Endothelial cell (in vitro differentiated cells): ENCODE measurements at places on chromosomes 5 and 9.

DNA sequence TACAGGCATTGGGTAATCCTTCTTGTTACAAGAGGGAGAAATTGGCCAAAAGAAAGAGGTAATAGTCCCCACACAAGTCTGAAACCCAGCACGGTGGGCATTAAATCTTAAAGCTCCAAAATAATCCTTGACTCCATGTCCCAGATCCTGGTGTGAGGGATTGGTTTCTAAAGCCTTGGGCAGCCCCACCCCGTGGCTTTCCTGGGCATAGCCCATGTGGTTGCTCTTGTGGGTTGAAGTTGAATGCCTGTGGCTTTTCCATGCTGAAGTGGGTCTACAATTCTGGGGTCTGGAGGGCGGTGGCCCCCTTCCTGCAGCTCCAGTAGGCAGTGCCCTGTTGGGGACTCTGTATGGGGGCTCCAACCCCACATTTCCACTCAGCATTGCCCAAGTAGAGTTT, 91.8 kb upstream of the LARP1 start:
- no peak for DNase-seq

DNA sequence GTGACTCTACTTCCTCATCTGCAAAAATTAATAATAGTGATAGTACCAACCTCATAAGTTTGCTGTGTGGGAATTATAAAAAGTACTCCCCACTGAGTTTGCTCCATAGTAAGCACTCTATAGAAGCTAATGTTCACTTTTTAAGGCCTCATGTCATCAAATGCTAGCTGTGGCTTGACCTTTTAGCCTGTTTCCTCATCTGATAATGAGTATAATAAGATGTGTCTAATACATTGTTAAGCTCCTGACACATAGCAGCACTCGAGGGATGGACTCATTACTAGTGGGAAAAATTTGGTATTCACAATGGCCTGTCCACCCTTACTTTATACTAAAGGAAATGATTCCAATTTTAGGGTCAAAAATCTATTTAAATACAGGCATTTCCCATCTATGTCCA, 26.1 kb upstream of the CAST start:
- DNase-seq: no peak

DNA sequence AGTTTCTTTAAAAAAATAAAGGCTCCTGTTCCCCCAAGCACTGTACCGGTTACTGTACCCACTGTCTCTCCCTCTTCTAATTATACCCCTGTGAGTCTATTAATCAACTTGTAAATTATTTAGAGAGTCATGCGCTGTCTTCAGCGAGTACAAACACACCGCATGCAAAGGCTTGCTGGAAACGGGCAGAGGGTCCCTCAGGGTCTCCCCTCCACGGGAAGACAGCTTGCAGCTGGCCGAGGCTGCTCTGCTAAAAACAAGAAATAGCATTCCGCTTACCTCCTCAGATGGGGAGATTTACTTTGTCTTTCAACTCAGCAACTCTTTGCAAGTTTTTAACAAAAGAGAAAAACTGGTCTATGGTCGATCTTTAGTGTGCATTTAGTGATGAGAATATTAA, 71.8 kb downstream of the AK8 start:
- no peak for DNase-seq

DNA sequence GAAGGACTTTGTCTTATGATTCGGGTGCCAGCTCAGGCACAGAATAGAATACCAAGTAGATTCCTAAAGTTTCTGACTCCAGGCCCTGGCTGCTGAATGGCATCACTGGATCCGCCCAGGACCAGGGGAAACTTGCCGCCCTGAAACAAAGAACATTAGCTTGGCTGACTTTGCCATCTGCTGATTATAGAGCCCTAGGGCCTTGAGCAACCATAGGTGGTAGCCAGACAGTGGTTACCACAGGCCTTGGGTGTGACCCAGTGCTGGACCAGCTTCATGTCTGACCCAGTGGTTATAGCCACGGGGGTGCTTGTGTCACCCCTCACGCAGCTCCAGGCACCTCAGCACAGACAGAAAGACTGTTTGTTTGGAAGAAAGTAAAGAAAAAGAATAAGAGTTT, 62.7 kb downstream of the SSBP2 start:
- DNase-seq: no peak

- peak; percentile 72 for DNase-seq
Measured at GRCh38 chr5:179166886-179167841, 107.0 kb downstream of the ZNF354C start.

GRCh38 chr5:157540707-157541446, 34.7 kb downstream of the ADAM19 start:
- DNase-seq: peak; percentile 43

GRCh38 chr9:130172161-130172857, at the start of gene NCS1:
NCS1 (plus strand) TSS chr9:130172404; CDS start chr9:130172664, 260 bp downstream.
- peak; percentile 58 for DNase-seq

DNA sequence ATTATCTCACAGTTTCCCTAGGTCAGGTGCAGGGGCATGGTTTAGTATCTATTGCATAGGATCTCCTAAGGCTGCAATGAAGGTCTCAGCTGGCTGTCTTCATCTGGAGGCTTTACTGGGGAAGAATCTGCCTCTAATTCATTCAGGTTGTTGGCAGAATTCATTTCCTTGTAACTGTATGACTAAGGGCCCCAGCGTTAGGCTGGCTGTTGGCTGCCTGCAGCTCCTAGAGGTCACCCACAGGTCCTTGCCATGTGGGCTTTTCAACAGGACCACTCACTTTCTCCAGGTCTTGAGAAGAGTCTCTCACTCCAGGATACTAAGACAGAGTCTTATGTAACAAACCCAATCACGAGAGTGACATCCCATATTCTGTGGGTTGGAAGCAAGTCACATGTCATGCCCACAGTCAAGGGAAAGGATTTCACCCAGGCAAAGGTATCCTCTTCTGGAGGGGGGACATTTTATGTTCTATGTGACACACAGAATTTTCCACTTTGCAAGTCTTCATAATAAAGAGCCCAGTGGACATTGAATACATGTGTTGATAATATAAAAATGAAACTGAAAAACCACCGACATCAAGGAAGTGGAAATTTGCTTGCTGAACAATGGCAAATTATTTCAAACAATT, 38.2 kb downstream of the HMHB1 start:
- no peak for DNase-seq

GRCh38 chr9:28503573-28503972, 930.3 kb upstream of the C9orf72 start:
- DNase-seq: no peak

DNA sequence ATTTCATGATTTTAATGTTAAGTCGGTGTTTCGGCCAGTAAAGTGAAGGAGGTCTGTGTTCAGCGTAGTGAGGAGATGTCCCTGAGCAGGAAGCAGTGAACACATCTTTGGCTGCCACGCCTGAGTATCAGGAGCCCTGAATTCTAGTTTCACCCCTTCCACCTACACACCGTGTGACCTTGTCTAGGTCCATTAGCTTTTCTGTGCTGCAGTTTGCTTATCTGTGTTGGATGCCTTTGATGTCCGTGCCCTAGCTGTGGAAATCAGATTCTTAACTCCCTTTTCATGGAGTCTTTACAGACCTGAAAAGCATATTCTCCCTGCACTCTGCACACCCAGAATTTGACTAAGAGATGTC, 601 bp downstream of the FBXO38 start:
- no peak for DNase-seq

DNA sequence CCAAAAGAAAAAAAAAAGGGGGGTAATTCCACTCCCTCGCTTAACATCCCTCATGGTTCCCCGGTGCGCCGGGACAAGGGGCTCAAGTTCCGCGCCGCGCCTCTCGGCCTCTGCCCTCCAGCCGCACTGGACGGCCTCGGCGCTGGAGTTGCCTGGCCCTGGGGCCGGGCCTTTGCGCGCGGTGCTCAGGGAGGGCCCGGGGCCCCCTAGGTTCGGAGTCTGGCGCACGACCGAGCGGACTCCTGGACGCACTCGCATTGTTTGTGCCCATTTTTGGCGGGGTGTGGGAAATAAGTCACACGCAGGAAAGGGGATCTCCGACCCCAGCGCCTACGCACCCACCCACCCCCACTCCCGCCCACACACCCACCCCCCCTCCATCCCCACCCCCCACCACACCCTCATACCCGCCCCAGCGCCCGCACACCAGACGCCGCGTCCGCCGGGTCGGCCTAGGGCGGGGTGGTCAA, 381 bp downstream of the MED22 start:
- peak; percentile 53 for DNase-seq
